Activated CD8-positive, alpha-beta memory T cell treated with anti-CD3 and anti-CD28 coated beads for 4 hours (primary cell): ENCODE measurements at places on chromosomes 4 and X.

- DNase-seq, result no peak
These were observed 26.9 kb downstream of the ARSJ start for GRCh38 chr4:113952452-113953029.

DNA sequence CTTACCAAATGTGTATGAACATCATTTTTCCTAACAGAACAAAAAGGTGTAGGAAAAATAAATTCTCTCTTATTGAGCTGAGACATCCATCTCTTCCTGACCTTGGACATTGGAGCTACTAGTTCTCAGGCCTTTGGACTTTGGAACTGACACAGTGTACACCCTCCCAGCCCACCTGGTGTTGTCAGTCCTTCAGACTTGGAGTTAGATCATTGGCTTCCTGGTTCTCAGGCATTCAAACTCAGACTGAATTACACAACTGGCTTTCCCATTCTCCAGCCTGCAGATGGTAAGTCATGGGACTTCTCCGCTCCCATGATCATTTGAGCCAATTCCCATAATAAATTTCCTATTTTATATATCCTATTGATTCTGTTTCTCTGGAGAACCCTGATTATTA, 84.8 kb upstream of the EDNRA start:
- no peak for DNase-seq

DNA sequence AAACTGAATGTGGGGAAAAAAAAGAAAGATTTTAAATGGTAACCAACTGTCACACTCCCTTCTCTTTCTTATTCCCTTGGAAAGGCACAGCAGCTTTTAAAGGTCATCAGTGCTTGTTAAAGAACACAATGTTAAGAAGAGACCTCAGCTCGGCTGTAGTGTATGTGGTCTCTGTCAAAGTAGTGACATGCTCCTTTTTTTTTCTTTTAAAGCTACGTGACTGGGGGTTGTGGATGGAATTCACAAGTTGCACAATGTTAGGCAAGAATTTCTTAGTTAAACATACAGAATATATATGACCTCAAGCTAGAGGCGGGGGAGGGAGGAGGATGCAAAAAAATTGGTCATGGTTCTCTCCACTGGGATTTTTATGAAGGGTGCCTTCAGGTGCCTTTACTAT, 45.6 kb downstream of the OCRL start:
- no peak for DNase-seq

DNA sequence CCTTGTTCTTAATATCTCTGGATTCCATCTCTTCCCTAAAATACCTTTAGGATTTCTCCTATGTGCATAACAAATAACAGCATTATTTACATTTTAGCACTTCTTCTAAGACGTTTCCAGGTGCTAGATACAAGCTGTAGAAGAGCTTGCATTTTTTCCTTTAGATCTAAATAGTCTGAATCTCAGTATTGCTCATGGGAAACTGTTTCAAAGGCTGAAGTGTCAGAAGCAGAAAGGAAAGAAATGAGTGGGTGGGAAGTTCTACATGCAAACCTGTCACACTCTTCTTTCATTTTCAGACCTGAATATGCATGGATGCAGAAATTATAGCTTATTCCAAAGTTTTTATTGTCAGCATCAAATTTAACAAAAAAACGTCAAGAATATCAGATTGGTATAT, 41.8 kb downstream of the FGF13 start:
- no peak for DNase-seq

DNA sequence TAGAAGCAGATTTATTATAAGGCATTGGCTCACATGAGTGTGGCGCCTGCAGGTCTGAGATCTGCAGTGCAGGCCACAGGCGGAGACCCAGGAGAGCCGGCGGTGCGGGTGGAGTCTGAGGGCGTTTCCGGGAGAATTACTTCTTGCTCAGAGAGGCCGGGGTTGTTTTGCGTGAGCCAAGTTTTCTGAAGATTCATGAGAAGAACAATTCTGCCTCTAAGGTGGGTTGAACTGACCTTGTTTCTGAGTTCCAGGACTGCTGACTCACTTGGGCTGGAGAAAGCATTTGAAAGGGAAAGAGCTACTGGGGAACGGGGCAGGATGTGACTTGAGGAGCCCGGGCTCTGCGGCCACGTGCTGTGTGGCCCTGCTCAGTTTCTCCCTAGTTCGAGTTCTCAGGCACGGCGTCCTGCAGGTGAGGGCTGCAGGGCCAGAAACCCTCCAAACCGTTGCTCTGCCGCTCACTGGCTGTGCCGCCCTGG, 36.7 kb upstream of the SORCS2 start:
- no peak for DNase-seq

DNA sequence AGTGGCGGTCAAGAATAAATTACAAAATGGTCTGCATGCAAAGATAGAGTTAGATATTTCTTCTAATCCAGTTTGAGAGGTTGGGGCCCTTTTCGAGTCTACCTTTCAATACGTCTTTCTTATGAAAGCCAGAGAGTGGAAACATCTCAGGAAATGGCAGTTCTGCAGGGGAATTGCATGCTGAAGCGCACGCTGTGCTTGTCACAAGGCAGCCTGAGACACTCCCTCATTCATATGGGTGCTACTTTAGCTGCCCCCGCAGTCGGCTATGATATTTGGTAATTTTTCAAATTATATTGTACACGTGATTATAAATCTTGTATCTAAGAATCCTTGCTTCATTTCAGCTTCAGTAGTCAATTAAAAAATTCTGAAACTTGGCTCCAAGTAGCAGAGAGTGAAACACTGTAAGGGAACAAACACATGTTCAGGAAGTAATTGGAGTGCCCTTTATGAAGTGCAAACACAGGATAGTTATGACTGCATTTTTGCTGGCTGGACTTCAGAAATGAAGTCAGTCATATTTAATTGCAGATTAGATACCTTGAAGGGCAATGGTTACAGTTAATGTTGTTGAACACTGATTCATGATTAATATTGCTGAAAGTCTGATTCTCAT, 145.5 kb upstream of the NAP1L5 start:
- DNase-seq, result no peak

- DNase-seq, result no peak
These were observed 74.7 kb downstream of the PAQR3 start for GRCh38 chr4:78864405-78865024.

- no peak for DNase-seq
These were observed 196.7 kb upstream of the PSAPL1 start for GRCh38 chr4:7631288-7632014.
